Stimulated activated CD4-positive, alpha-beta T cell treated with anti-CD3 and anti-CD28 coated beads, Interleukin-12 subunit alpha, Interleukin-12 subunit beta, amount 100 ng/mL, for 48 hours (primary cell): ENCODE measurements at places on chromosomes 12 and 14.

- no peak for DNase-seq
These were observed 33.8 kb upstream of the VWF start for GRCh38 chr12:6158255-6158654.

DNA sequence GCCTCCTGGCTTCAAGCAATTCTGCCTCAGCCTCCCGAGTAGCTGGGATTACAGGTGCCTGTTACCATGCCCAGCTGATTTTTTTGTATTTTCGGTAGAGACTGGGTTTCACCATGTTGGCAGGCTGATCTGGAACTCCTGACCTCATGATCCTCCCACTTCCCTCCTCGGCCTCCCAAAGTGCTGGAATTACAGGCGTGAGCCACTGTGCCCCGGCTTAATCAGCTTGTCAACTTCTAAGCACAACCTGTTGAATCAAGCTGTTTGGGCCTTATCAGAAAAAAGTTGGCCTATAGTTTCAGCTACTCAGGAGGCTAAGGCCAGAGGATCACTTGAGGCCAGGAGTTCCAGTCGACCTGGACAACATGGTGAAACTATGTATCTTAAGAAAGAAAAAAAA is 7.9 kb downstream of the MARK3 start:
- no peak for DNase-seq

- DNase-seq: no peak
These were observed 66.0 kb upstream of the GALNT9 start for GRCh38 chr12:132395192-132395907.

DNA sequence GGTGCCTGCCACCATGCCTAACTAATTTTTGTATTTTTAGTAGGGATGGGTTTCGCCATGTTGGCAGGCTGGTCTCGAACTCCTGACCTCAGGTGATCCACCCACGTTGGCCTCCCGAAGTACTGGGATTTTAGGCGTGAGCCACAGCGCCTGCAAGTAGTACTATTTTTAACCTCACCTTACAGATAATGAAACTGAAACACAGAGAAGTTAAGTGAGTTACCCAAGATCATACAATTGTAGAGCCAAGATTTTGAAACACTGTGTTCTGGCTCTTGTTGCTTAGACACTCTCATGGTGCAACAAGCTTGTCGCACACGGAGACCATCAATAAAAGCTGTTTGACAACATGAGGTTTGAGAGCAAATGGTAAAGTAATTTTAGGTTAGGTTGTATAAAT is 159.1 kb upstream of the LMNTD1 start:
- no peak for DNase-seq

GRCh38 chr14:98633380-98633779 is 638.6 kb downstream of the BCL11B start:
- DNase-seq: no peak

DNA sequence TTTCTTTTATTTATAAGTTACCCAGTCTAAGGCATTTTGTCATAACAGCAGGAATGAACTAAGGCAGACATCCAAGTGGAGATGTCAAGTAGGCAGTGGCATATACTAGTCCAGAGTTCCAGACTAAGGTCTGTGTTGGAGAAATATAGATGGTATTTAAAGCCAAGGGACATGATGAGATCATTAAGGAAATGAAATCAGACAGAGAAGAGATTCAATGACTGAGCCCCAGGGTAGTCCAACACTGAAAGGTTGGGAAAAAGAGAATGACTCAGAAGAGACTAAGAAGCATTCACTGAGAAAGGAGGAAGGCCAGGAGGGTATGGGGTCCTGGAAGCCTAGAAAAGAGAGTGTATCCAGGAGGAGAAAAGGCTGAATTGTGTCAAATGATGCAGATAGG is 442.2 kb upstream of the CCDC196 start:
- no peak for DNase-seq

DNA sequence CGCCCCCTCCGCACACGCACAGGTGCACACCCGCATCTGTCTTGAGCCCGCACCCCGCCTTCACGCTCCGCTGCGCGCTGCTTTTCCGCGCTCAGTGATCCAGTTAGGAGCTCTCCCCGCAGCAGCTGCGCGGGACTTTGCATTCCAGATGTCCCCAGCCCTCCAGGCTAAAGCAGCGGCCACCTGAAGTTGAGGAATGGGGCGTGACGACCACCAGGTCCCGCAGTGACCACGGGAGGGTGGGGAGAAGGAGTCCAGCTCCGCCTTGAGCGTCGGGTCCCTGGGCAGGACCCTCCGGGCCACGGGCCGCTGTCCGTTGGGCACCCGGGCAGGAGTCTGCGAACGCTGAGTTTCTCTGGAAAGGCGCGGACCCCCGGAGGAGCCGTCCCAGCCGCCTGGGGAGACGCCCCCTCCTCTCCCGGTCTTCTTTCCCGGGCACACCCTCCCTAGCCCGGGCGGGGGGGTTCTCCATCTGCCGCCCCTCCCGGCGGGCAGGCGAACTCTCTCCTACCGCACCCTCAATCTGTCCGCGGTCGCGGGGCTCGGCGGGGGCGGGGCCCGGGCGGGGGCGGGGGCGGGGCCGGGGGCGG is 334 bp upstream of the TMEM132C start:
- DNase-seq: no peak

GRCh38 chr14:93008381-93008780 is 85.4 kb downstream of the CHGA start:
- no peak for DNase-seq

DNA sequence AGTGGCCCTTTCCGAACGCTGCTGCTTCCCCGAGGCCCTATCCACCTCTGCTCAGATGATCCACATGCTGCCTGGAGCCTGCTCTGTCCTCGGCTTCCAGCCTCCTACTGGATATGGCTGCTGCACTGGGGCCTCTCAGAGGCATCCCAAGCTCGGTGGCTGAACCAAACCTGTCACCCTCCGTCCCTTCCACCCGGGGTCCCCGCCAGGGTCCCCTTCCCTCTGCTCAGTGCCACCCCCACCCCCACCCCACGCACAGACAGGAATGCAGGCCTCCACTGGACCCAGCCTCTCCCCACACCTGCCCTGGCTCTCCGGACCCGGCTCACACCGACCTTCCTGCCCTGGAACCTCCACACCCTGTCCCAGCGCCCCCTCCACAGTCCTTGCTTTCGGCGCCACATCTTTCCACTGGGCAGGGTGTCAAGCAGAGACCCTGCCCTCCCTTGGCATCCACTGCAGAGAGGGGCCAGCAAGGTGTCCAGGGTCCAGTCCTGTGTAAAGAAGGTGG is 6.1 kb downstream of the CEP170B start:
- no peak for DNase-seq

DNA sequence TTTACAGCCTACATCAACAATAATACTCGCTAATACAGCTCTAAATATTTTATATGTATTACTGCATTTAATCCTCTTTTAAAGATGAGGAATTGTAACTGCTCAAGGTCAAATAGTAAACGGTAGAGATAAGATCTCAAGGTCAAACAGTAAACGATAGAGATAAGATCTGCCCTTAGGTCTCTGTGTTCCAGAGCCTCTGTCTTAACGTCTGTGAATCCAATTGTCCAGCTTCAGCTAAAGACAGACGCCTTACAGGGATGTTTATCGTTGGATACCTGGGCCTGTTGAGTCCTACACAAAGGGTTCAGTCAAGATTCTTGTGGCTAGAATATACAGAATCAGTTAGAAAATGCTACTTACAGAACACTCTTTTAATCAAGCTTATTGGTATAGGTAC is 20.0 kb downstream of the PYGL start:
- no peak for DNase-seq

- DNase-seq: no peak
These were observed 55.0 kb upstream of the PSMC1 start for GRCh38 chr14:90201344-90201743.

DNA sequence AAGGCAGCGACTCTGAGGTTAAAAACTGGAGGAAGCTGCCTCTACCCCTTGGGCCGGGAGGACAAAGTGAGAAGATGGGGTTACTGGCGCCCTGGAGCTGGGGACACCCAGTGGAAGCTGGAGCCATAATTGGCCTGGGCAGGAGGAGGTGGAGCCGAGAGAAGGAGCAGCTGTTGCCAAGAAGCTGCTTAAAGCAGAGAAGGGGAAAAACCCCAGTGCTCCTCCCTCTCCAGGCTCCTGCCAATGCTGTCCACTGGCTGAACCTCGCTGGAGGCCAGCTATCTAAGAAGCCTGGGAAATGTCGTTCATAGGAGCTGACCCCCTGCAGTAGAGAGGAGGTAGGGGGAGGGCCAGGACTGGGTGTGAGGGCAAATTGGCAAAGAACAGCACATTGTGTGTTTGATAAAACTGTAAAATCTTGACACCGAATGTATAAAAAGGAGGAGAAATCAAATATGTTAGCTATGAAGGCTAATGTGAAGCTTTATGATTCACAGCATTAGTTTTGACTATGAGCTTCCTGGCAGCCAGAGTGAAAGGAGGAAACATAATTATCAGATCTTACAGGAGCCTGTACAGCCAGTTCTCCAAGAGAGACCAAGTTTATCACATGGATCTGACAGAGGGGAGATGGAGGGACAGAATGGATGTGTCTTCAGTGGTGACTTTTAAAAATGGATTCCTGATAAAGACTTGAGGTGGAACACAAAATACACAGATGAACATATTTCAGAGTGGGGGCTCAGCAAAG is 9.5 kb downstream of the HHIPL1 start:
- DNase-seq: no peak

DNA sequence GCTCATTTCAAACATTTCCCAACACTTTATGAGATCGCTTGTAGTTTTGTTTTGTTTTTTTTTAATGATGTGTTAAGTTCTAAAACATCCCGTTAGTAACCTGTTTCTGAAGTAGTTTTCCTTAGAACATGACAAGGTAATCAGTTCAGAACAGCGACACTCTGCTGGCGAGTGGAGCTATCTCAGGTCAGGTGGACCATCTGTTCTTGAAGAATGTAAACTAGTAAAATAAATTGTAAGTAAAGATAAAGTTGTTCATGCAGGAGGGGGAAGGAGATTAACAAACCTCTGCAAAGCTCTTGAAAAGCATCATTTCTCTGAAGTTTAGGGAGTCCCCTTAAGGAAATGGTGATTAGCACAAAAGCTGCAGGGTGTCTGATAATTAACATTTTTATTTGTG is 71.9 kb upstream of the DACT1 start:
- DNase-seq: no peak

DNA sequence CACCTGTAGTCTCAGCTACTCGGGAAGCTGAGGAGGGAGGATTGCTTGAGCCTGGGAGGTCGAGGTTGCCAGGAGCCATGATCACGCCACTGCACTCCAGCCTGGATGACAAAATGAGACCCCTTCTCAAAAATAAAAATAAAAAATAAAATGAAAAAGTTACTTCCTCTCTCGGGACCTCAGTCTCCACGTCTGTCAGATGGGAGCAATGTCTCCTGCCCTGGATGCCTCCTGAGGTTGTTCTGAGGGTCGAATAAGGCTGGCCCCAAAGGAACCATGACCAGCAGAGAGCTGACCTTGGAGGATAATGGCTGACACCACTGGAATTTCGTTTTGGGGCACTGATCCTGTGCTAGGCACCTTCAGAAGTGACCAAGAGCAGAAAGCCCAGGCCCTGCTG is 13.6 kb upstream of the RCOR1 start:
- DNase-seq: no peak

DNA sequence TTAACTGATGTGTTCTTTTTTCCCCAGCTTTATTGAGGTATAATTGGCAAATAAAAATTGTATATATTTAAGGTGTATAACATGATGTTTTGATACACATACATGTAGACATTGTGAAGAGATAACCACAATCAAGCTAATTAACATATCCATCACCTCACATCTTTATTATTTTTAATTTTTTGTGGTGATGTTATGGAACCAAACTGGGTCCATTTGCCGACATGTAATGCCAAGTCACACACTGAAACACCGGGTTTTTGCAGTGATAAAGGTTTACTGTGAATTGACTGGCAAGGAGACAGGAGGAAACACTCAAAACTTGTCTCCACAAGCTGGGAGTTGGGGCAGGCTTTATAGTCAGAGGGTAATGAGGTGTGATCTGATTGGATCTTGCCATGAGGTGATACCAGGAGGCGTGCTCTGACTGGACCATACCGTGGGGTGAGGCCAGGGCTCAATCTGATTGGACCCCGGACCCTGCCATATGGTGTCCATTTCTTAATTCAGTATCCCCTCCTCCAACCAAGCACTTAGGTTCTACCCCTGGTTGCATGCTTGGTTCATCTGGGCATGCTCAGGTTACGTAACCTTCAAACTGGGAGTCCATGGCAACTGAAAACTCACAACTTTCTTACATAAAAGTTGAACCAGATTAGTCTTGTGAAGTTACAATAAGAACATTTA is 11.8 kb upstream of the WSCD2 start:
- no peak for DNase-seq

DNA sequence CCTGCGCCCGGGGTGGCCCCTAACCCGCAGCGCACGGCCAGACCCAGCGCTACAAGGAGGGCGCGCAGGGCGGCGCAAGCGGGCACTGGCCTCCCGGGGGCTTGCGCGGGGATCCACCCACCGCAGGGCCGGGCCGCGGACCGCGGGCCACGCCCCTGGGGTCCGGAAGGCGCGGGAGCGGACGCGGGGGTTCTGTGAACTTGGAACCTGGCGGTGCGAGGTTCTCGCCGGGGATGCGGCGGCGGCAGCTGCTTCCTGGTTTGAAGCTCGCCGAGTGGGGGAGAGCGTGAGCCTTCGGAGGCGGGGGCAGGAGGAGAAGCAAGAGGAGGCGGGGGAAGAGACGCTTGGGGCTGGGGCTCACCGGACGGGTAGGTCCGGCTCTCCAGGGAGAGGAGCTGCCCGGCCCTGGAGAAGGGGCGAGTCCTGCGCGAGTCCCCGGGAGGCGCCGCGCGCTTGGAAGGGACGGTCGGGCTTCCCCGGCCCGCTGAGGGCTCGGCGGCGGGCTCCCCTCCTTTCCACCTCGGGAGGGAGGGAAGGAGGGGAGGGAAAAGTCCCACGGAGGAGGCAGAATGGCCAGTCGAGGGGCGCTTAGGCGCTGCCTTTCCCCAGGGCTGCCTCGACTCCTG is at the start of gene PRKCH:
PRKCH (plus strand) TSS at position 195 of the 626 bp plus-strand sequence. CDS start 523 bp downstream, outside the sequence.
- DNase-seq: peak; percentile 62

DNA sequence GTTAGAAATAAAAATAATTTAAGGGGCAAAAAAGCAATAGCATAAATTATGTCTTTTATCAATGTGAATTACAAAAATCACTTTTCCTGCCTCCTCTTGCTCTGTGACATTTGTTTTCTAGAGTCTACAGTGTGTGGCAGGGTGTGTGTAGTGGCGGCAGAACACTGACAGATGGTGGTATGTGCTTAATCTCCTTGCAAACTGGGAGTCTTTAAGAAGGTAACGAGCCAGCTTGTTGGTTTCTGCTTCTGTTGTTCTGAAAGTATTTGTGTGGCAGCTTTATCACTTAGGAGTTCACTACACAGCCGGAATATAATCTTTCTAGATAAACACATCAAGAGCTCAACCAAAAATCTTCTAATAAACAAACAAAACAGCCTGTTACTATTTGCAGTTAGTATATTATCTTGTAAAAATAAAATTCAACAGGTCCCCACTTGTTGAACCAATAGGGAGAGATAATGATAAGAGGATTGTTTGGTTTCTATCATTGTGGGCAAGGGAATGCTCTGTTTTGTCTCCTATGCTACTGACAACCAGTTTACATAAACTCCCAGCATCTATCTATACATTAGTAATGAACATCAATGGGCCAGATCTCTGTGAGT is 13.0 kb downstream of the CDKL1 start:
- DNase-seq: no peak

- DNase-seq: no peak
These were observed 37.7 kb downstream of the RASAL1 start for GRCh38 chr12:113097716-113098440.
